ENCODE measurements at places on chromosomes 12 and 14.

DNA sequence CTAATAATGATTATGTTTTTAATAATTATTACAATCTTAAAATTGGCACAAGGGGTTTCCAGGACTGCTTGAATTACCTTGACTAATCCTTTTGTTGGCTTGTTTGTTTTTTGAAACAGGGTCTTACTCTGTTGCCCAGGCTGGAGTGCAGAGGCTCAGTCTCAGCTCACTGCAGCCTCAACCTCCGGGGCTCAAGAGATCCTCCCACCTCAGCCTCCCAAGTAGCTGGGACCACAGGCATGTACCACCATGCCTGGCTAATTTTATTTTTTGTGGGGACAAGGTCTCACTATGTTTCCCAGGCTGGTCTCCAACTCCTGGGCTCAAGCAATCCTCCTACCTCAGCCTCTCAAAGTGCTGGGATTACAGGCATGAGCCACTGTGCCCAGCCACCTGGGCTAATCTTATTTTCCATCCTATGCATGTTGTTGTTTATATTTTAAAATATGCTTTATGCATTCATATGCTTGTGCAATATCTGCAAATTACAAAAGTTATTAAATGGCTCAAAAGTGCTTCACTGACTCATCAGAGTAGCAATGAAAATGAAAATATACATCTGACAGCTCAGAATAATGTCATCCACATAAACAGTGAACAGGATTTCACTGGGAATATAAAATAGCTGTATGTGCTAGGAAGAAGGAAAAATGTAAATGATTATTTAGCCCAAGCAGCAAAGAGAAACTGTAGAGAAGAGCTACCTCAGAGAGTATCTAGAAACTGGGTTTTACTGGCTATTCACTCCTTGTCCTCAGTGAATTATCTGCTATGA lies 24.8 kb upstream of the PLEKHG6 start:
- DNase-seq: no peak

DNA sequence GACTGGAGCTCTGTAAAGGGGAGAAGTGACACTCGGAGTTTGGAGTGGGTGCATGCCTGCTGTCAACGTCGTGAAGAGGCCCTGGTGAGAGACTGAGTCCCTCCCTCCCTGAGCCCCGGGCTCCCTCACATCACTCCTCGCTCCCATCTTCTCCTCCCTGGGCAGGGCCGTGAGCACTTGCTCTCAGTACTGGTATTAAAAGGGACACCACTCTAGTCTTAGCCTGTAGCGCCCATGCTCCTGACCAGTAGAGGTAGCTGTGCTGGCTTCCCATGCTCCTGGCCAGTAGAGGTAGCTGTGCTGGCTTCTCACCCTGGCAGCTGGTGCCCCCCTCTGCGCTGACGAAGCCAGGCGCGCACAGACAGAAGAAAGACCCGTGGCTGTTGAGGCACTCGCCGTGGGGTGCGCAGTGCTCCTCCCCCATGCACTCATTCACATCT lies 14.7 kb downstream of the ISCA2 start:
- no peak for DNase-seq

- DNase-seq: no peak
Measured at GRCh38 chr12:62692884-62693283, 226.3 kb downstream of the MON2 start.

DNA sequence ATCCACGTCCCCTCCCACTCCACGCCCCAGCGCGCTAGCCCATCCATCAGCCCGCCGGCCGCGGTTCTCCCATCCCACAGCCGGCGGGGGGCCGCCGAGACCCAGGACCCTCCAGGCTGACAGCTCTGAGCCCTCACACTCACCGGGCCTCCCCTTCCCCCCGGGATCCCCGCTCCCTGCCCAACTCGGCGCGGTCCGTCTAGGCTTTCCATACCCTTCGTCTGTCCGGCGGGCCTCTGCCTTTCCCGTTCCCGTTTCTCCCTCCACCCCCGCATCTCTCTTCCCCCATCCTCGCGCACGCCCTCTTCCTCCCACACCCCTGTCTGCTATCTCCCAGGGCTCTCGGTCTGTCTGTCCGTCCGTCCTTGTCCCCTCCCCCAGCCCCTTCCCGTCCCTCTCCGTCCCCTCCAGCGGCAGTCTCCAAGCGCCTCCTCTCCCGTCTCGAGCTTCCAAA lies 726 bp downstream of the ZFHX2 start:
- no peak for DNase-seq

- DNase-seq: no peak
Measured at GRCh38 chr14:95217391-95217900, 60.1 kb upstream of the DICER1 start.

DNA sequence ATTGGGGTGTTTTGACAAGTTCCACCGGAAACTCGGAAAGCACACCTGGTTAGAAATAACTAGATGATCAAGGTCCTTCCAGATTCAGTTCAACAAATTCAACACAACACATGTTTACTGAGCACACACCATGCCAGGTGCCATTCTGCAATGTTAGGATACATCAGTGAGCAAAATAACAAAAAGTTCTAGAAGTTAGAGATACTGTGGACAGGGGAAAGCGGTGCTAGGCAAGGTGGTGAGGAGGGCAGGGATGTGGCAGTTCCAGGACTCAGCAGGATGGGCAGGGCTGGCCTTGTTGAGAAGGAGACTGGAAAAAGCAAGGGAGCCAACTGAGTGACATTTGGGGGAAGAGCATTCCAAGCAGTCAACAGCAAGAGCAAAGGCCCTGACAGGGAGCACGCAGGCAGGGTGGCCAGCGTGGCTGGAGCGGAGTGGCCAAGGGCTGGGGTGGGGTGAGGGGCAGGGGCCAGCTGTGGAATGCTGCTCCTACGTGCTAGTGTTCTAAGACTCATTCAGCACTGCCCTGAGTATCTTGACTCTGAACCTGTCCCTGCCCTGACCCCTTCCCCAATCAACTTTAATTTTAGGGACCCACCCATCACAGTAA lies 19.4 kb upstream of the FAIM2 start:
- no peak for DNase-seq

DNA sequence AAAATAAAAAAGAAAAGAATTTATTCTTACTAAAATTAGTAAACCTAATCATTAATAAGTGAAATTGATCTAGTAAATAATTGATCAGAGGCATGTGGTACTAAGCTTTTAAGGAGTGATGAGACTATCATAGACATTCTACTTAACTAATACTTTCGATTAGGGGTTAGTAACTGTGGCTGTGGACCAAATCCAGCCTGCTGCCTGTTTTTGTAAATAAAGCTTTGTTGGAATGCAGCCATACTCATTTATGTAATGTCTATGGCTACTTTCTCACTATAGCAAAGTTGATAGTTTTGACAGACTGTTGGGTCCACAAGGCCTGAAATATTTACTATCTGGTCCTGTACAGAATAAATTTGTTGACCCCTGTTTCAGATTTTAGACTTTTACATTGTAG lies 63.2 kb downstream of the PLEKHA5 start:
- no peak for DNase-seq

GRCh38 chr14:101121508-101122139 lies 218.1 kb upstream of the RTL1 start:
- DNase-seq: no peak

GRCh38 chr12:97308576-97309198 lies 153.9 kb upstream of the RMST start:
- DNase-seq: no peak

DNA sequence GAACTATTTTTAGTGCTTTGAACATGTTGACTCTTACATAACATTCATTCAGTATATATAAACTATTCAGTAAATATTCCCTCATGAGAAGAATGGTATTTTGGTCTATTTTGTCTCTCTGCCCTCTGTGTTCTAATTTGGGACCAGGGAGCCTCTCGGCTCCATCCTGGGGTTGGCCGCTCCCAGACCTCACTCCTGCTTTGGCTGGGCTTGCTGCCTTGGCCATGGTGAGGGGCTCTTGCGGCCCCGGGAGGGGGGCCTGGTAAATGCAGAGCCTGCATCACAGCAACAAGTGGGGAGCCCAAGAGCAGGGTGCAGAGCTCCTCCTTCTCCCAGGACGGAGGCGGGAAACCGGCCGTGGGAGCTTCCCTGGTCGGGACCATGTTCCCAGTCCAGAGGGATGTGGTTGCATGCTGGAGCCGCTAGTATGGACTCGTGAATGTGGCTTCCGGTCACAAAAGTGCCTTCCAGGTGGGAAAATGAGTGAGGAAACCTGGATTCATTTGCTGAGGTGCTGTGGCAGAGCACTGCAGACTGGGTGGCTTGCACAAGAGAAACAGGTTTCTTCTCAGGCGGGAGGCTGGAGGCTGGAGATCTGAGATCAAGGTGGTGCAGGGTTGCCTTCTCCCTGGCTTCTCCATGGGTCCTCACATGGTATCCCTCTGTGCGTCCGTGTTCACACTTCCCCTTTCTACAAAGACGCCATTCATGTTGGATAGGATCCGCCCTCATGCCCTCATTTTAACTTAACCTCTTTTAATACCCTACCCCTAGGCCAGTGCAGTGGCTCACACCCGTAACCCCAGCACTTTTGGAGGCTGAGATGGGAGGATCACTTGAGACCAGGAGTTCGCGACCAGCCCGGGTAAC lies 250.2 kb downstream of the CACNA1C start:
- no peak for DNase-seq

GRCh38 chr14:78202976-78203375 lies 32.8 kb downstream of the NRXN3 start:
- no peak for DNase-seq

DNA sequence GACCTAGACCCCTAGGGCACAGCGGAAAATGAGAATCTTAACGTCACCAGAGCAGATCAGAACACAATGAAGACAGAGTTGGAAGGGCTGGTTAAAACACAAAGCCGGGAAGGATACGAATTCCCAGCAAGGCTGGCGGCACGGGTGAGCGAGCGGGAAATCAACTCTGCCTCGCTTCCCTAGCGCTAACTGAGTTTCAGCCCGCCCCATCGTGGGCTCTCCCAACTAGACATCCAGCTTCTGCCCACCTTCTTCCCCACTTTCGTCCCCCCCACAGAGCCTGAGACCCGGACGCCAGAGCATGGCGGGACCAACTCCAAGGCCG lies 377 bp downstream of the CCNT1 start:
- no peak for DNase-seq

- no peak for DNase-seq
Measured at GRCh38 chr12:71652656-71653055, 11.0 kb downstream of the ZFC3H1 start.

GRCh38 chr12:66960006-66960405 lies 281.1 kb upstream of the GRIP1 start:
- DNase-seq: no peak

DNA sequence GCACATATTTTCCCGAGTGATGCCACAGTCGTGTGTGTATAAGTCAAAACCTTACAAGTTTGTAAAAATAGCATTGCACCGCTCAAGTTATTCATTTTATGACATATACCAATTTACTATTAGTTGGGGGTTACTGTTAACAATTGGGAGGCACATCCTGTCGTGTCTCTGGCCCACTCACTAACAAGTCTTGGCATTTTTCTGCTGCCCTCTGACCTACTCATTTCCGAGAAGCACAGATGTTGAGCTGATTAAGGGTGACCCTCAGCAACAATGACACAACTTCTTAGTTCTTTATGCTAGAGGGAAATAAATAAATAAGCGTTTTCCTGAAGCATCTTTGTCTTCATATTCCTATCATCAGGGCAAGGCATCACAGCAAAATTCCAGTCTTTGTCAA lies 6.8 kb upstream of the ATG14 start:
- DNase-seq: no peak

DNA sequence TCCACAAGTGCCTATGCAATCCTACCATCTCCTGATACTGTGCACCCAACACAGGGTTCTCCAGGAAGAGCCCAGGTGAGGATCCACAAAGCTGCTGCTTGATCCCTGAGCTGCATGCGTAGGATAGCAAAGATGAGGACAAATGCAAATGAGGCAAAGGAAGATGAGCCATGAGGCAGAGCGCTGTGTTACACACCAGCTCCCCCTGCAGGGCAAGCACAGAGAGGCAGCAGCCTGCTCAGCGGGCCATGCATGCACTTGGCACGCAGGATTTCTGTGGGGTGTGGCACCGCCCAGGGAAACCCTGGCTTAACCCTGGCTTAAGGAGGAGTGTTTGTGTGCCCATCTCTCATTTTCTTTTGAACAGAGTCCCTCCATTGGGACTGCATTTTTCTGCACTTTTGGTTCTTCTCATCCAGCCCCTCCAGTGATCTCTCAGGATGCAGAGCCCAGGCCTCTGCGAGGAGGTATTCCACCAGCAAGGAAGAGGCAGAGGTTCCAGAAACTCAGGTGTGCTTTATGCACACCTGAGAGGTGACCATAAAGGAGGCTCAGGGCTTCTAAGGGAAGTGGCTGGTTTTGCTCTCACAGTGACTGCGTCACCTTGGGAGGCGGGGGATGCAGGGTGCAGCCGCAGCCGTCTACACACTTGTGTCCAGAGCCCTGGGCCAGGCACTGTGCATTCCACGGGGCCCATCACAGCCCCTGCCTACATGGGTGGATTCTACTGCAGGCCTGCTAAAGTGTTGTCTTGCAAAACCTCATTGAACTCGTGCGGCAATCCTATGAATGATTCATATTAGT lies 973.3 kb upstream of the TMEM132C start:
- no peak for DNase-seq

DNA sequence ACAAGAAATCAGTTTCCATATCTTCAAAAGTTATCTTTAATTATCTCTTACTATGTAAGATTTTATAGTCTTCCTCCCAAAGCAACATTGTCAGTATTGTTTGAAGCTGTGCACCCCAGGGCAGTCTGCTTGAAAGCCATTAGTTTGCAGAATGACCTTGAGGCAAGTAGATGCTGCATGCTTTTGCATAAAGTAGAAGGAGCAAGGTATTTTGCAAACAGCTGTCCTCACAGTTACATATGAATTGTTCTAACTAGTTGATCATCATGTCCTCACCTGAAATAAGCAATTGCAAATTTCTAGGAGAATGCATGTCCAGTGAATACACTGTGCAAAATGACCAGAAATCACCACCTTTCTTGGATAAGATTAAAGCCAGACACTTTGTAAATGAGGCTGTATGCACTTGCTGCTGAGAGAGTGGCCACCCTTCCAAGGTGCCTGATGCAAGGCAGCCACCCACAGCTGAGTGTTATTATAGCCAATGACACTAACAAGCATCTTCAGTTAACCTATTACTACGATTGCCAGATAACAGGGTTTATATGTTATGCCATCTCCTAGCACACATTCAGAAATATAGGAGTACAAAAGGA lies 730.0 kb upstream of the TMEM132C start:
- no peak for DNase-seq

GRCh38 chr12:106978035-106978800 lies 8.7 kb downstream of the MTERF2 start:
- no peak for DNase-seq

- no peak for DNase-seq
Measured at GRCh38 chr12:79873201-79873600, 61.7 kb downstream of the PPP1R12A start.

DNA sequence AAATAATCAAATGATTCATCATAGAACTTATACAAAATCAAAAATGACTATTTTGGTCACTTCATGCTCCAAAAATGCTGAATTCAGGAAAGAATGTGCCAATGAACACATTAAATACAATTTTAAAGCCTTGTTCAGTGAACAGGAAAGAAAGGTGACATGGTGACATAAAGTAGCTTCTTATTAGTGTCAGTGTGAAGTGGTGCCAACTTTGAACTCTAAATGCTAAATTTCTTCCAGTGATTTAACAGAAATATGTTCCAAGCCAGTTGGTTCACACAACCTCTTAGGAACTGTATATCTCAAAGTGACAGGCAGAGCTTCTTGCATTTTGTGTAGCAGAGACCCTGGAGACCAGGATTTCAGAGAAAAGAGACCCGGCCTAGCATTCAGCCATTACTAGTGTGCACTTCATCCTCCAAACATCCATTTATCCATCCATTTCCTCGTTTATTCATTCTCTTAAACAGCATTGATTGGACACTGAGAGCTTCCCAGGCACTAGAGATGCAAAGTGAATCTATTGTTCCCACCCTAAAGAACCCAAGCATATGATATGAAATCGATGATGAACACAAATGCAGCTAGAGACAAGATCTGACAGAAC lies 95.2 kb downstream of the FAR2 start:
- no peak for DNase-seq

GRCh38 chr14:72476657-72477499 lies 417.0 kb downstream of the DPF3 start:
- peak; percentile 6 for DNase-seq

Measured in stimulated activated CD8-positive, alpha-beta memory T cell treated with anti-CD3 and anti-CD28 coated beads, Interleukin-4, amount 100 ng/mL, for 1 hour (primary cell).